Activated CD8-positive, alpha-beta memory T cell treated with anti-CD3 and anti-CD28 coated beads, Interleukin-2, amount 50 U/mL, for 48 hours (primary cell): ENCODE measurements at places on chromosomes 3 and 15.

- no peak for DNase-seq
Observed at GRCh38 chr3:61893840-61894566, 332.6 kb downstream of the PTPRG start.

DNA sequence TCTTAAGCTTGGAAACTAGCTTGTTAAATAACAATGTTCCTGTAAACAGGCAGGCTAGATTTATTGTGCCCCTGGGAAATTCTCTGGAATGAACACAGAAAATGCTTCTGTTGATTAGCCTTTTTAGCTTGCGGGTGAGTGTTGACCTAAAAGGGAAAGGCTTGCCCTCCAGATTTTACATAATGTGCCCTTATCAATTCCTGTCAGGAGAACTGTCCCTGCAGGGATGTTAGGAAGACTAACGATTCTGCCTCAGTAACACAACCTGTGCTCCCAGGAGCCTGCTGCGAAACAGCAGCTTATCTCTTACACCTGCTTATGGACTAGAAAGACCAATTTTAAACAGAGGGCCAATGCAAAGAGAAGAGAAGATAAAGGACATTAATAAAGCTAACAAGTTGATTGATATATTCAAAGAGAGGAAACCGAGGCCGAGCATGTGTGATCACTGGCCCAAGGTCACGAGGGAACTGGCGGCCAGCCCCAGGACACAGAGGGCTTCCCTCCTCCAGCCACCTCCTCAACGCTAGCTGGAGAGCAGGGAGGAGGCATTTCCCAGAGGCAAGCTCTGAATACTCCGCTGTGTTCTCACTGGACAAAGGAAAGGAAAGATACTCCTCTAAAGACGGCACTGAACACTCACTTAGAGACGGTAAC, 48.4 kb upstream of the TJP1 start:
- no peak for DNase-seq

DNA sequence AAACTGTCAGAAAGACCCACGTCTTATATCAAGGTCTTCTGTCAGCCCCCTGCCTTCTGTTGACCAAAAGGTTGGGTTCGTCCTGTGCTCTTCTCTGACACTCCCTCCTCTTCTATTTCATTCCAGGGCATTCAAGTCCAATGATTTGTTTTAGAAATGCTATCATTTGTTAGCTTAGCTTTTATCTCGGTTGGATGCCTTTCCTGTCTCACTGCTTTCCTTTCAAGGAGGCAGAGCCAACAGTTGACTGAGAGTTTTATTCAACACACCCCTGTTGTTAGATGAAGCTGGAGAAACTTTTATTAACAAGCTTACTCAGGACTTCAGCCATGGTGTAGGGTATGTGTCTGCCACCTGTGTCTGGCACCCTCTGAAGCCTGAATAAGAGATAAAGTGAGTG, 112.0 kb upstream of the SLC7A14 start:
- DNase-seq: no peak

DNA sequence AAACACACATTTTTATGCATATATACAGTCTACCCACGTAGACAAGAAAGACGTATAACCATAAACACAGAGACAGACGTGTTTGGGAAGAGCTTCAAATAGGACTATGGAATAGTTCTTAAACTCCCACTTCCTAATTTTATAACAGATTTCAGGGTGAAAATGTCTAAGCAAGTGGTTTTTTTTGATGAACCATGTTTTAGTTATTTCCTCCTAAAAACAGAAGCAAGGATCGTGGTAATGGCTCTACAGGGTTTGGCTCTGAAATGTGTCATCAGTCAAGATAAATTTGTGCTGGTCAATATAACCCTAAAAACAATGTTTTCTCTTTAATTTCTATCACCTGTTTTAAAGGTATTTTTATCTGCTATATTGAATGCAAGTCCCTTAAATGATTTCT, 58.2 kb downstream of the FMN1 start:
- no peak for DNase-seq

GRCh38 chr3:124051636-124052035, 59.7 kb upstream of the ROPN1 start:
- DNase-seq: no peak

- DNase-seq: no peak
Observed at GRCh38 chr15:79168922-79169456, 78.4 kb upstream of the RASGRF1 start.

DNA sequence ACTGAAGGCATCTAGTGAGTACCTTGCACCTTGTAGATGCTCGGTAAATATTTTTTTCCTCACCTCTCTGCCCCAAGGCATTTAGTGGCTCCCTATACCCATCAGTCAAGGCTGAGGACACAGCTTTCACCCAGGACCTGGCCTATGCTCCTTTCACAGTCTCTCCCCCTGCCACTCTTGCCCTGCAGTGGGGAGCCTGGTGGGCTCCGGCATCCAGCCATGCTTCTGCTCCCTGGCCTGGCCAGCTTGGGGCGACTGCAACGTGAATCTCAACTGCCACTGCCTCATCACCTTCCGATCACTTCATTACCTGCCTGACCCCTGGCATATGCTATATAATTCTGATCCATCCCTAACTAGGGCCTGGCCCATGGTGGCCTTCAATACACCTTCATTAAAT, 735 bp upstream of the CX3CR1 start:
- no peak for DNase-seq

- DNase-seq: no peak
Observed at GRCh38 chr3:169268286-169268776, 395.2 kb downstream of the MECOM start.

- no peak for DNase-seq
Observed at GRCh38 chr3:84683493-84683892, 275.3 kb upstream of the CADM2 start.

DNA sequence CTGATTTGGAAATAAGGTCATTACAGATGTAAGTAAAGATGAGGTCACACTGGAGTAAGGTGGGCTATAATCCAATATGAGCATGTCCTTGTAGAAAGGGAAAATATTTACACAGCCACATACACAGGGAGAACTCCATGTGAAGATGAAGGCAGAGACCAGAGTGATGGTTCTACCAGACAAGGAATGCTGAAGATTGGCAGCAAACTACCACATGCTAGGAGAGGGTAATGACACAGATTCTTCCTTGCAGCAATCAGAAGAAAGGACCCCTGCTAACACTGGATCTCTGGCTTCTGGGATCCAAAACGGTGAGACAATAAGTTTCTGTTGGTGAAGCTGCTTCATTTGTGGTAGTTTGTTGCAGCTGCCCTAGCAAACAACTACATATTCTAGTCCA, 56.0 kb upstream of the SPTSSB start:
- DNase-seq: no peak

DNA sequence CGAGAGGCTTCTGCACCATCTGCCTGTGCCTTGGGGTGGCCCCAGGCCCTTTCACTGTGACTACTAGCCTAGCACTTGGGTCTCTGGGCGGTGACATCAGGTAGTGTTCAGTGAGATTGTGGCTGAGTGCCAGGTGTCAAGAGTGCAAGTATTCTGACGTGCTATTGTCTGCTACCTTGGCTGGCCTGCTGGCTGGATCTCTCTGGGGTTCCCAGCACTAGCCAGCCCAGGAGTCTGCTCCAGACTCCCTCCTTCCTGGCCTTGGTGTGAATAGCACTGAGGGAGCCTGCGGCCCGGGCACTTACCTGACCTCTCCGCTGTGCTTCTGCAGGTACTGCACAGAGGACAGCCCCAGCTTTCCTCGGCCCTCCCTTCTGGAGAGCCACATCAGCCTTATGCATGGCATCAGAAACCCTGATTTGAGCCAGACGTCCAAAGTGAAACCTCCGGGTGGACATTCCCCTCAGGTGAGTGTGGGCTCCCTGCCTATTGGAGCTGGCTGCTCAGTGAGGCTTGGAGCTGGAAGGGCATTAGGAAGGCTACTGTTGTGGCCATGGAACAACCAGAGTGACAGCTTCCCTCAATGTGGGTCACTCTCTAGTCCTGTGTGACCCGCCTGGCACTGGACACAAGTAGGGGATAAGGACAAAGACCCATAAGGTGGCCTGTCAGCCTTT, 17.5 kb upstream of the ALPK3 start:
- DNase-seq: peak; percentile 46

DNA sequence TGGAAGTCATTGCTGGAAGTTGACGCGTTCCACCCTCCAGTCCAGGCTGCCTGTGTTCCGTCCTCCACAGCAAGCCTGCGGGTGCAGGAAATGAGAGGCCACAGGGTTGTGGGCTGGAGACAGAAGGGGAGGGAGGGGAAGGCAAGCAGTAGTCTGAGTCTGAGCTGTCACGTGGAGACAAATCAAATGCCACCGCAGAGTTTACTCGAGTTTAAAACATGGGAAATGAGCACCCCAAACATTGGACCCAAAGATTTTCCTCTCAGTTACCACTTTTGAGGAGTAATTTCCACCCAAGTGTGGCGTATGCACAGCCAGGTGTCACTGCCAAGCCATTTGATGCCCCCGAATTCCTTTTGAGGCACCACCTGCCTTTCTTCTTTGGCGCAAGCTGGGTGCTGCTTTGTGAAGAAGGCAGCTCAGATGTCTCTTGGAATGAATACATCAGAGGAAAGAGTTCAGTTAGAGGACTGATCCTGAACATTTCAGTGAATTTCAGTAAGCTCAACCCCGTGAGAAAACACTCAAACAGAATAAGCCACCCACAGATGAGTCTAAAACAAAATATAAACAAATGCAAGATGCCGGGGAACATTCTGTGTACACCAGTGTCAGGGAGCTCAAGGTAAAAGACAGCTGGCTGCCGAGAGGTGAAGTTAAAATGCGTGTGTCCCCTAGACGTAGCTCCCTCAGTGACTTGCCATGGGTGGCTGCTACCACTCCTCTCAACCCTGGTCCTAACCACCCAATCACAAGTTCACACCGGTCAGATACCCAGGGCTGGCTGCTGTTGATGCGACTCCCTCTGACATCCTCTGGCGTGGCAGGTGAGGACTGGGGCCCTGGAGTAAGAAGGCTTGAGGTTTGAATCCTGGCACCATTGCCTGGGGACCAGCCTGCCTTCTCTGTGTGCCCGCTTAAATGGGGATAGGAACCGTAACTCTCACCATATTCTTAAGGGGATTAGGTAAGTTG, 203.8 kb downstream of the UACA start:
- peak; percentile 78 for DNase-seq

GRCh38 chr3:93906245-93906644, 67.5 kb downstream of the PROS1 start:
- DNase-seq: no peak

- no peak for DNase-seq
Observed at GRCh38 chr15:96974761-96975160, 644.3 kb downstream of the NR2F2 start.

DNA sequence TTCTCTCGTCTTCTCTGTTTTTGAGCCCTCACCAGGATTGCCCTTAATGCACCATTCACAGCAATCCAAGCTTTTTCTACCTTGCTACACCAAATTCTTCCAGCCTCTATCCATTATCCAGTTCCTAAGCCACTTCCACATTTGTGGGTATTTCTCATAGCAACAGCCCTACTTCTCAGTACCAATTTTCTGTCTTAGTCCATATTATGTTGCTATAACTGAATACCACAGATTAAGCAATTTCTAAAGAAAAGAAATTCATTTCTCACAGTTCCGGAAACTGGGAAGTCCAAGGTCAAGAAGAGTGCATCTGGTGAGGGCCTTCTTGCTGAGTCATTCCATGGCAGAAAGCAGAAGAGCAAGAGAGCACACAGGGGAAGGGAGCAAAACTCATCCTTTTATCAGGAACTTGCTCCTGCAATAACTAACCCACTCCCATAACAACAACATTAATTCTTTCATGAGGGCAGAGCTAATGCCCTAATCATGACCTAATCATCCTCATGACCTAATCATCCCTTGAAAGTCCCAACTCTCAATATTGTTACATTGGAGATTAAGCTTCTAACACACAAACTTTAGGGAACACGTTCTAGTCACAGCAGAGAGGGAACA, 9.7 kb upstream of the EIF1B start:
- DNase-seq: no peak

GRCh38 chr3:3503411-3503810, 295.8 kb upstream of the LRRN1 start:
- no peak for DNase-seq

DNA sequence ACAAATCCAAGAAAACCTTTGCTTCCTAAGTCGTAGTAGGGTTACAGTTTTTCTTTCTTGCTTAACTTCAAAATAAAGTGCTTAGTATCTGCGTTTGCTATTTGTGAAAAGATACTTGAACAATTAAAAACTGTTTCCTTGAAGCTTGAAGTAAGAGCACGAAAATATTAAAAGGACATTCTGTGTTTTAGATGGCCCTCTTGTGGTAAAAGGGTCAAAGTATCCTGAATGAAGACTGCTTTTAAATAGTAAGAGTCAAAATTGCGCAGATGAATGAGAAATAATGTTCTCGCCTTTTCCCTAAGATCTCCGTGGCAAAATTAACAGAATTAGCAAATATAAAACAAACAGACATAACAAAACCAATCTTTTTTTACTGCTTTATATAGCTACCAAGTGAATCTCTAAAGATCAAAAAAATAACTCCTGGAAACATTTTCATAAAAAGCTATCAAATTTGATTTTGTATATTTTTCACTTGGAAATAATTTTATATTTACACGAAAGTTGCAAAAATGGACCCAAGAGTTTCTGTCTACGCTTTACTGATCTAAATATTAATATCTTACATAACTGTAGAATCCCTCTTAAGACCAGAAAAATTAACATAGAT, 175.4 kb downstream of the MBNL1 start:
- DNase-seq: no peak

DNA sequence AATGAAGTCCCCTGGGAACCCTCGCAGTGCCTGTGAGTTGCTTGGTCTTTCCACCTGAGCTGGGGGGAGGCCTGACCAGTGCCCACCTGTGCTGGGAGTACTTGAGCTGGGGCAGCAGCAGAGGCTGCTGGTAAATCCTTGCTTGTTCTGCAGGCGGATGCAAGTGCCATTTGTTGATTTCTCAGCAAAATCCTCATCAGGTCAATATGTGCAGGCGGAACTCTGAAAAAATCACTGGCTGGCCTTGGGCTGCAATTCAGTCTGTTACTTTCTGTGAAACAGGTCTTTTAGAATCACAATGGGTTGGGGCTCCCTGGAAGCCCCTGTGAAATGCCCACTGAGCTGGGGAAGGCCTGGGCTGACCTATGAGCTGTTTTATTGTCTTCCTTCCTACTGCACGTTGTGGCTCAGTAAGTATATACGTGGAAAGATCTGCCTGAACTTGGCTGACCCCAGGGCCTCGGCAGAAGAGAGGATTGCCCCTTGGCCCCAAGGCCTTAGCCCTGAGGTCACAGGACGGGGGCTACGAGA, 182.0 kb upstream of the RGMA start:
- DNase-seq: no peak

DNA sequence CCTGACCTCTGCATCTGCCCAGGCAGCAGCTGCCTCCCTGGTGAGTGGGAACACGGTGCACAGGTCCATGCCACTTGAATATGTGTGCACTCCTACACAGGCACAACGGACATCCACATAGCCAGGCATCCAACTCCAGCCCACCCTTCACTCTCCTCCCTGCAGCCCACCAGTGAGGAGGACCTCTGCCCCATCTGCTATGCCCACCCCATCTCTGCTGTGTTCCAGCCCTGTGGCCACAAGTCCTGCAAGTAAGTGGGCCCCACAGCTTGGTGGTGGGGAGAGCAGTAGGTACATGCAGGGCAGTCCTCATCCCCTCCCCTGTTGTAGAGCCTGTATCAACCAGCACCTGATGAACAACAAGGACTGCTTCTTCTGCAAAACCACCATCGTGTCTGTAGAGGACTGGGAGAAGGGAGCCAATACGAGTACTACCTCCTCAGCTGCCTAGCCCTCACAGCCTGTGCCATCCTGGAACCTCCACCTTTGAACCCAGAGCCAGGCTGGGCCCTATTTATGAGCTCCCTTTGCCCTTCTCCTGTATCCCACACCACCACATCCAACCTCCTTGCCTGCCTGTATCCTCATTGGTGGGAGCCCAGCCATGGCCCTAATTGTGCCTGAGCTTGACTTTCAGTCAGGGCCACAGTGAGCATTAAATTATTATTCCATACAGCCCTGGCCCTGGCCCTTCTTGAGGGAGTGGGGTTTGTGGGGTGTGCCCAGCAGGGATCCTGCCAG, 1.5 kb upstream of the AMIGO3 start:
- DNase-seq: no peak
